ENCODE measurements at places on chromosomes 12 and 14. TPM values are rescaled to one million over a fixed set of nuclear protein-coding genes. Genes with fewer than 3 reads are reported as not detected.

GLT8D2 gene
- total RNA-seq: 1.6 TPM

DNA sequence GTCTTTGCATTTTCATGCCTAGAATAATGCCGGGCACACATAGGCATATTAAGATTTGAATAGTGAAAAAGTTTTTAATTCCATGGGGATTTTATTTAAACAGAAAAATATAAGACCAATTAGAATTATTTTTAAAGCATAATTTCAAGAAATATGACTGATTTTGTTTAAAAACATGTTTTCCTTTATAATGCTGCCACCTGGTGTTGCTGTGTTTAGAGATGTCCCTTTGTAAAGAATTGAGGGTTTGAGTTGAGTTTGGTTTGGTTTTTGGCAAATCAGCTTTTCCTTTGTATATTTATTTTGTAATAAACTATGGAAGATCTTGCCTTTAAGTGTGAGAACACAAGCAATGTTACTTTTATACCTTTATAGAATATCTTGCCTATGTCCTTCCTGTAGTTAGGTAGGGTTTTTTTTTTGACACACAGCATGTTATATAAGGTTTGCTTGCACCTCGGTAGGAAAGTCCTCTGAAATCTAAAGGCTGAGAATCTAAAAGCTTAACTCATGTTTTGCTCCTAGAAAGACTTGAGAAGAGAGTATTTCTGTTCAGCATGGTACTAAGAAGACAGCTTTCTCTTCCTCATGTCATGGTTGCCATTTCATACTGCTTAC is 31.4 kb upstream of the SNAPC1 start:
- DNase-seq: peak; percentile 68

DNA sequence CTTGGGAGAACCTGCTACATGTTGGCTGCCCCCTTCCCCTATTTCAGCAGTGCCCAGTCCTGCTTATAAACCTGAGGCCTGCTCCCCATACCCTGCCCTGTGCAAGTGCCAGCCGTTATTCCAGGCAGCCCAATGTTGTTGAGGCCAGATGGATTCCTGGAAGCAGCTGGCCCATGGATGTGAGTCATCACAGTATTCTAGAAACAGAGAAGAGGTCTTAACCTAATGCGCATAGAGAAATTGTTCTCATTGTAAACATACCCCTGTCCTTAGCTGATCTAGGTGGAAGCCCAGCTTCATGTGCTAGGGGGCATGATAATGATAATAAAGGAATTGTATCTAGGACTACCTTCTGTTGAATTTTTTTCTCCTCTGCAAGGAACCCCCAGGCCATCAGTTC is 69.7 kb downstream of the TSPAN11 start:
- DNase-seq: no peak

DNA sequence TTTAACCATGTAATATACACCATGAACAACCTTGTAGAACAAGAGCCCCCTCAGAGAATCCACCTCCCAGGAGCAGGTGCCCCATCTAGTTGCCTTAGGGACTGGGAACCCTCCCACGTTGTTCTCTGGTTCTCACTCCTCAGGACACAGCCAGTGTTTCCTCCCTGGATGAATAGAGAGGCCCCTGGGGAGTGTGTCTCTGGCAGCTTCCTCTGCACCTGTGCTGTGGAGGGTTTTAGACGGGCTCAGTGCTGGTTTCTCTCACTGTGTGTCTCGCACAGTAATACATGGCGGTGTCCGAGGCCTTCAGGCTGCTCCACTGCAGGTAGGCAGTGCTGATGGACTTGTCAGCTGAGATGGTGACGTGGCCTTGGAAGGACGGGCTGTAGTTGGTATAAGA is 581.3 kb downstream of the TMEM121 start:
- DNase-seq: no peak

DNA sequence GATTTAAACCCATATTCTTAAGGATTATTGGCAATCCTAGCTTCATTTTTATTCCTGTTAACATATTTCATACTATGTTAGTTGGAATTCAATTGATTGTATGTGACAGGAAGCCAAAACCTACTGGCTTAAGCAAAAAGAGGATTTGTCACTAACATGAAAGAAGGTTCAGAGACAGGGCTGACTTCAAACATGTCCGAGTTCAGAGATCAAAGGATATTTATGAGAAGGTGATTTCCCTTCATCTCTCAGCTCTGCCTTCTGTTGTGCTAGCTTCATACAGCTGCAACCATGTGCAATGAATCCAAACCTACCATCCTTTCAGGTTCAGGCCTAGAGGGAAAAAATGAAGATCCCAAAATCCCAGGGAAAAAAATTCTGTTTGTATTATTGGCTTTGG is 349.7 kb downstream of the ATP23 start:
- no peak for DNase-seq

DNA sequence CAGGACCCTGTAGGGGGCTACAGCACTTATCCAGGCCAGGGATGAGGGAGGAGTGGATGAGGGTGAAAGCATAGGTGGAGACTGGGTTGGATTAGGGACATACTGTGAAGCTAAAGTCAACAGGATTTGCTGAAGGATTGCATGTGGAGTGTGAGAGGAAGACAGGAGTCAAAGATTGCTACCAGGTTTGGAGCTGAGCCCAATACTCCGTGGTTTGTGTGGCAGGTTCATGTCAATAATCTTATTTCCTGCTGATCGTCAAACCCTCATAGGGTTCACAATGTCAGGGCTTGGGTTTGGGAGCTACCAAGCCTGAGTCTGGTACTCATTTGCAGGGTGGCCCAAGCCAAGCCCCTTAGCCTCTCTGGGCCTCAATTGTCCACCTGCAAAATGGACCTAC is 77.1 kb upstream of the PLXNC1 start:
- peak; percentile 16 for DNase-seq

- no peak for DNase-seq
Observed at GRCh38 chr14:28773861-28774691, 7.5 kb downstream of the FOXG1 start.

DNA sequence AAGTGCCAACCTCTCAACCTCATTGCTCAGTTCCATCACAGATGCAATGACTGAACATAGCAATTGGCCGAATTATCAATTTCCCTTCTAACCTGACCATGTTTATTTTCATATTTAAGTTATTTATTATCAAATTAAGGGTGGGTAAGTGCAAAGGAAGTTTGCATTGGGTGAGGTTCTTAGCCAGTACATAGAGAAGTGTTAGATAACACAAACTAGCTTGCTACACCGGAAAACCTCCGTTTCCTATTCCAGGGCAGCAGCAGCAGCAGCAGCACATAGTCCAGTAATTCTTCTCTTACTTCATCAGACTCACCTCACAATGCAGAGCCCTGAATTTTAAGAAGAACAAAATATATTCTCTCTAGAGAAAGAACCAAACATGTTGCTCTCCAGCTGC is 200.5 kb upstream of the OR4E1 start:
- DNase-seq: no peak

- peak; percentile 87 for DNase-seq
Observed at GRCh38 chr12:53053218-53054111, 3.6 kb downstream of the TNS2 start.

DNA sequence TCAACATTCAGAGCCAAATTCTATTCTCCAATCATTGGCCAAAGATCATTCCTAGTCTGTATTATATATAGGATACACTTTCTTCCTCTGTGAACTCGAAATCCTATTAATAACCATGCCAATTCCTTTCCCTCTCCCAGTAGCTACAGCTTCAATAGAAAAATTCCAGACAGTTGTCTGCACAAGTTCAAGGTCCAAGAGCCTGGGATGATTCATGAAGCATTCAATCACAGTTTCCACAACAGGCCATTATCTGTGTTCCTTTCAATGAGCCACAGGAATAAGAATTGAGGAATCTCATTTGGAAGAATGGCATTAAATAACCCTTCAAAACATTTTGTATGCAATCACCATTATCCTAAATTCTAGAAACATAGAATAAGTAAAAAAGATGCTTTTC is 437.4 kb downstream of the RMST start:
- no peak for DNase-seq

DNA sequence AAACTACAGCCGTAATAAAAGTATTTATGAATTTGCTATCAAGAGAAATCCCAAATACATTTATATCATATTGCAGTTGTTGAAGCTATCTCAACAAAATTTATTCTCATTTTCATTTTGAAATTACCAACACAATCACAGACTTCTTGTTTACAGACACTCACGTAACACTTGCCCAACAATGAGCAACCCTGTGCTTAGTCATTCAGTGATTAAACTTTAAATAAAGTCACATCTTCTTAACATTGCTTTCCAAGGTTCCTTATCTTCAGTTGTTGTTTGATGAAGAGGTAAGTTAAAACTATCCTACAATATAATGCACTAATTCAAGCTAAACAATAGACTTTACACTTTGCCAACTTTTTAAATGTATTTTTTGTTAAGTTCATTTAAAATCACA is 601.8 kb downstream of the SLC16A7 start:
- DNase-seq: peak; percentile 66

DNA sequence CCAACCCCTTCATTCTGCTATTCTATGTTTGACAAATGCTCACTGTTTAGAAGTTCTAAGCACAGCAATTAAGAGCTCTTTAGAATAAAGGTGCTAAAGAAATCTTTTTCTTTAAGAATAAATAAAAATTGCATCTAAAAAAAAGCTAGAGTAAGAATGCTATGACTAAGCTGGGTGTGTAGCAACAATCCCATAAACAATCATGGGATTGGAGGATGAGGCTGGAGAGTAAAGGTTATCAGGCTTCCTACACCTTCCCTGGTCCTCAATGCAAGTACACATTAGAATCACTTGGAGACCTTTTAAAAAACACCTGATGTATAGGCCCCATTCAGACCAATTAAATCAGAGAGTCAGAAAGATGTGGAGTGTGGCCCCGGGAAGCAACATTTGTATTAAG is 88.3 kb downstream of the CIT start:
- no peak for DNase-seq

DNA sequence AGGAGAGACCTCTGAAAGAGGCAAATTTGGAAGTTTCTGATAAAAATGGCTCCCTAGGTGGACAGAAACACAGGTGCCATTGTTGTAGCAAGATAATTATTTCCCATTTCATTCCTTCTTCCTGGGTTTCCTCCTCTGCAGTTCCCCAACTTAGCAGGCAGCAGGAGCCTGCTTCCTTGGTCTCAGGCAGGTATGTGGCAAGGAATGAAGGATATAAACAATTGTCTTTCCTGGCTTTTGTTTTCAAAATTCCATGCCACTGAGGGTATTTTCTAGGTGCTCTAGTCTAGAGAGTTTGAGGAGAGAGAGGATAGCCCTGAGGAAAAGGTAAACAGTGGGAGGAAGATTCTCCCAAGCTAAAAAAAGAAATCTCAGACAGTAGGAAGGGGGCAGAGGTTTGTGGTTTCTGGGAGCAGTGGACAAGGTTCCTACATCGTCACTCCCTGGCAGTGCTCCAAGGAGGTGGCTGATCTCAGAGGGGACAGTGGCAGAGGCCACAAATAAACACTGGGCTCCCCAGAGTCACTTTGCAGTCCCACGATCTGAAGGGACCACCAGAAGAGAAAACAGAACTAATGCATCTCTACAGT is 82.6 kb upstream of the IGF1 start:
- DNase-seq: no peak
